ENCODE measurements at places on chromosomes 16 and 17.

DNA sequence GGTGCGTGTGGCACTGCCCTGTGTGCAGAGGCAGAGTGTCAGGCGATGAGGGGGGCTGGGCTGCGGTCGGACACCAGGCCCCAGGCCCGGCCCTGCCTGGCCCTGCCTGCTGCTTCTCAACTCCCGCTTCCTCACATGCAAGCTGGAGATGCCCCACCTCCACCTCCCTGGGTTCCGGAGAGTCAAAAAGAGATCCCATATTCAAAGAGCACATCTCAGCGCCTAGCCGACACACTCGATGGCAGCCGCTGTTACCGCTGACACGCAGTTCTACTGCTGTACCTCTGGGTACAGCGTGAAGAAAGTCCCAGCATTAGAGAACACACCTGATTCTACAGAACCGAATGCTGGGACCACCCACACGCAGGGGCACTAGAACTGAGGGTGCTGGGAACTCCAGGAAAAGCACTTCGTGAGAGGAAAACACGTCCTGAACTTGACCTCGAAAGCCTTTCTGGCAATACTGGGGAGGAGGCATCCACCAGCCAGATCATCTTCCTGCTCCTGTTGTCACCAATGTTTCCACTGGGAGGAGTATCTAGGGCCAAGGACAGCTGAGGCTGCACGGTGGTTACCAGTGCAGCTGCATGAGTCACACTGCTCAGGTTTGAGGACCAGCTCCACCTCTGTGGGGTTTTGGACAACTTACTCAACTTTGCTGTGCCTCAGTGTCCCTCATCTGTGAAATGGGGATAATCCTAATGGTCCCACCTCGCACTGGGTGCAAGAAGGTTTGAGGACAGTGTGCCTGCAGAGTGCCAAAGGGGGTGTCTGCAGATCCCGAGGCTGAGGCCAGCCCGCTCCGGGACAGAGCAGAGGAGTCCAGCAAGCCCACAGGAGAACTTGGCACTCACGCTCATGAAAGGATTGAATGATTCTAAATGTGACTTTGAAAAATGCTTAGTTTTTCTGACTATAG, 100.4 kb upstream of the DNAH17 start:
- no peak for DNase-seq

GRCh38 chr16:70685061-70685937, 554 bp downstream of the MTSS2 start:
- DNase-seq, result no peak

GRCh38 chr16:88065747-88066142, 114.5 kb downstream of the BANP start:
- no peak for DNase-seq

DNA sequence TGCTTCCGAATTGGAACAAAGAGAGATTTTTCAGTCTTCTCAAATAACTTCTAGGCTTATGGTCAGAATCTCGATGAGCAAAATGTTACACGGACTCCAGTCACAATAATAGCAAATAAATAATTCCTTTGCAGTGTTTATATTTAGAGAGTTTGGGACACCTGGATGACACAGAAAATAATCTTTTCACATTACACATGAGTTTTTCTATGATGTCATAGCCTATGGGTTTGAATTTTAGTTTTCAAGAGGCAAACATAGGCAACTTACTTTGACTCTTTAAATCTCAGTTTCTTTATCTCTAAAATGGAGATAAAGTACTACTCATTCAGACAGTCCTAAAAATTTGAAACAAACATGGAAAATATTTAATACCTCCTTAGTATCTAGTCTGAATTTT, 372.0 kb downstream of the HAPSTR1 start:
- no peak for DNase-seq

DNA sequence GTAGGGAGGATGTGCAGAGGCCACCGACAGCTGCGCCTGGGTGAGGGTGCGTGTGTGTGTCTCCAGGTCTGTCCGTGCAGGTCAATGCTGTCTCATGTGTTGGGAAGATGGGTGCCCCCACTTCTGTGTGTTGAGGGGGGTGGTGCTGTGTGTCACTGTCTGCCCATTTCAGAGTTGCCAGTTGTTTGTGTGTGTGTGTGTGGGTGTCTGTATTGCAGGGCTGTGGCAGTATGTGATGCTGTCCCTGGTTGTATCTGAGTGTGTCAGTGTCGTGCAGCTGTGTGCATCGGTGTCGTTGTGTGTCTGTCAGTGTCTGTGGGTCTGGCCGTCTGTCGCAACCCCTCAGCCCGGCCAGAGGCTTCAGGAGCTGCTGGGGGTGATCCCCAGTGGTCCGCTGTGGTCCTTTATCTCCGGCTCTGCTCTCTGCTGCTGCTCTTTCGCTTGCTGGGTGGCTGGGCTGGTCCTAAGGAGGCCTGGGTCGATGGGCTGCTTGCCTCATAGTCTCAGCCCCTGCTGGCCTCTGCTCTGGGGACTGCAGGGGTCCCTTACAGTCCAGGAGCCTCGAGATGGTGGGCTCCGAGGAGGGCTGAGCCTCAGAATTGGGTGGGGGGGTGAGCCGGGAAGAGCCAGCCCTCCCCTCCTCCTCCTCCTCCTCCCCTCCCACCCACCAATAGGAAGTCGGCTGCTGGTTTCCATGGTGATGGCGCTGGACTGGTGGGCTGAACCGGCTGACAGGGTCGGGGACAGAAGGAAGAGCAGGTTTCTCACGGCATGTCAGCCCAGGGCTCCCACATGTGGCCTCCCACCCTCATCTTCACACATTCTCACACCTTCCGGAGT, at the start of gene TSPOAP1:
TSPOAP1 (minus strand) TSS at position 601 of the 840 bp plus-strand sequence. CDS start 875 bp downstream, outside the sequence.
- peak; percentile 67 for DNase-seq

DNA sequence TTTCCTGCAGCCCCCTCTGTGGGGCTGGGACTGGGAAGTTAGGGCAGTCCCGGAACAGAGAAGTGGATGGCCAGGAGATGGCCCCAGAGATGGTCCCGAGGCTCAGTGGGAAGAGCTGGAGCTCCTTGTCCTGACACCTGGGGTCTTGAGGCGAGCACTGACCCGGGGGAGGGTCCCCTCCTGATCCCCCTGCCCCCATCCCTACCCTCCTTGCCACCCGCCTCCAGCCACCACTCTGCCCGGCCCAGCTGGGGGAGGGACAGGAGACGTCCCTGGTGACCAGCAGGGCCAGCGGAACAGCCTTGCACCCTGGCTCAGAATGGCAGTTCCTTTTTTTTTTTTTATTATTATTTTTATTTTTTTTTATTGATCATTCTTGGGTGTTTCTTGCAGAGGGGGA, 13.9 kb upstream of the RNF213 start:
- DNase-seq, result no peak

DNA sequence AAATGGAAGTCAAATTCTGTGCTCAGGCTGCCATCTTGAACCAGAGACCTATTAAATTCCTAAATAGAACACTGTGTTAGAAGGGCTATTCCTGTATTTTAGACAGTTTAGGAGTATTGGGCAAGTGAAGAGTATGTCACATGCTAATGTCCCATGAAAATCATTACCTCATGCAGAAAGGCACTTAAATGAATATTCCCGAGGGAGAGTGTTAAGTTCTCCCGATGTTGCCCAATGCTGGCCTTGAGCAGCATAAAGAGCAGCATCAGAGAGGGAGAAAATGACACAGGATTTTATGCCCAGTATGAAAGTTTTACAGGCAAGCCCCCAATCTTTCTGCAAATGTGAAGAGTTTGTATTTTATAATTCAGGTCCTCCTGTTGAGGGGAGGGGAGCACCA, 28.2 kb upstream of the SHISA6 start:
- DNase-seq, result no peak

Measured in effector memory CD8-positive, alpha-beta T cell (primary cell).